Mesothelial cell of epicardium (in vitro differentiated cells): ENCODE measurements at places on chromosomes 4 and X. TPM values are rescaled to one million over a fixed set of nuclear protein-coding genes. Genes with fewer than 3 reads are reported as not detected.

GRCh38 chr4:143489106-143489505 lies 24.4 kb upstream of the SMARCA5 start:
- peaks cover 5% of the 10 kb centered on the region for H3K27me3 ChIP-seq
- no peak overlapping the region for H3K27ac ChIP-seq
- H3K36me3 ChIP-seq, result no peaks in the 10 kb centered on the region
- no peak for DNase-seq

GRCh38 chr4:40949358-40950100 lies 199.8 kb downstream of the NSUN7 start:
- H3K27me3 ChIP-seq, result no peaks in the 10 kb centered on the region
- no peaks in the 10 kb centered on the region for H3K36me3 ChIP-seq
- no peak for DNase-seq
- H3K27ac ChIP-seq, result no peak overlapping the region
- no peak overlapping the region for H3K4me3 ChIP-seq

- H3K4me1 ChIP-seq, result no peaks in the 10 kb centered on the region
- no peak overlapping the region for H3K27ac ChIP-seq
- H3K27me3 ChIP-seq, result no peaks in the 10 kb centered on the region
- DNase-seq, result no peak
These were observed 96.4 kb upstream of the HS3ST1 start for GRCh38 chr4:11525085-11525484.

DNA sequence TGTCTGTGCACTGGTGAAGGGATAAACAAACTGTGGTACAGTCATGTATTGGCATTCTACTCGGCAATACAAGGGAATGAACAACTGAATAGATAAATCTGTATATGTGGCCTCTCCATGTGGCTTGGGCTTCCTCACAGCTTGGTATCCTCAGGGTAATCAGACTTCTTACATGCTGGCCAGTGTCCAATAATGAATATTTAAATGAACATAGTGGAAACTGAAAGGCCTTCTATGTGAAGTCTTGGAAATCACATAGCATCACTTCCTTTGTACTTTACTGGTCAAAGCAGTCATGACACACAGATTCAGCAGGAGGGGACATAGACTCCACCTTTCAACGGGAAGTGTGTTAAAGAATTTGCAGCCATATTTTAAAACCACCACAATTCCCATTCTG lies 33.4 kb upstream of the GPR101 start:
- no peak overlapping the region for H3K4me3 ChIP-seq
- H3K36me3 ChIP-seq, result no peaks in the 10 kb centered on the region
- H3K4me1 ChIP-seq, result no peaks in the 10 kb centered on the region
- H3K27me3 ChIP-seq, result peaks cover 21% of the 10 kb centered on the region

AWAT2 gene
- total RNA-seq, result not detected in 3 replicates

- peaks cover 25% of the 10 kb centered on the region for H3K4me1 ChIP-seq
- H3K36me3 ChIP-seq, result no peaks in the 10 kb centered on the region
- peak overlapping the region; percentile 71 for H3K4me3 ChIP-seq
- DNase-seq, result no peak
- H3K27ac ChIP-seq, result no peak overlapping the region
- peaks cover 88% of the 10 kb centered on the region for H3K27me3 ChIP-seq
These were observed 2.0 kb upstream of the NKX3-2 start for GRCh38 chr4:13546142-13546940.

GRCh38 chr4:123667991-123668390 lies 271.4 kb downstream of the SPRY1 start:
- no peak for DNase-seq
- peaks cover 2% of the 10 kb centered on the region for H3K4me1 ChIP-seq
- H3K27ac ChIP-seq, result no peak overlapping the region
- no peaks in the 10 kb centered on the region for H3K27me3 ChIP-seq
- no peak overlapping the region for H3K4me3 ChIP-seq

- H3K4me3 ChIP-seq, result no peak overlapping the region
- H3K4me1 ChIP-seq, result no peaks in the 10 kb centered on the region
- H3K27ac ChIP-seq, result no peak overlapping the region
- peak; percentile 39 for DNase-seq
- no peaks in the 10 kb centered on the region for H3K27me3 ChIP-seq
These were observed 33.7 kb upstream of the FGF13 start for GRCh38 chrX:138745196-138745595.

DNA sequence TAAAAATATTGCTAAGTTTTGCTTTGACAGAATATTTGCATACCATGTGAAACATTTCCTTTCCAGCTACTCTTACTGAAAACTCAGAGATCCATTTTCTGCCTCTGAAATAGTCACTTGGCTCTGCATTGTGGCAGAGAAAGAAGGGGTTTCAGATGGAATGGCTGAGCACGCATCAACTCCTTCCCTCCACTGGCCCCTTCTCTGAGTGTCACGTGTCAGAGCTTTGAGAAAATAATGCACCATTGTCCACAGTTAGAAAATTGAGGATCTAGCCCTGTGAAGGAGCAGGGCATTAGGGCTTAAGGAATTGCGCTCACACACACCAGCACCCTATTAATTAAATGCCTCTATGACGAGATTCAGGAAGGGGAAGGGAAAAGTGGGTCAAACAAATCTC lies 78.8 kb upstream of the FAT4 start:
- no peaks in the 10 kb centered on the region for H3K36me3 ChIP-seq
- no peak for DNase-seq
- H3K4me1 ChIP-seq, result peaks cover 8% of the 10 kb centered on the region

DNA sequence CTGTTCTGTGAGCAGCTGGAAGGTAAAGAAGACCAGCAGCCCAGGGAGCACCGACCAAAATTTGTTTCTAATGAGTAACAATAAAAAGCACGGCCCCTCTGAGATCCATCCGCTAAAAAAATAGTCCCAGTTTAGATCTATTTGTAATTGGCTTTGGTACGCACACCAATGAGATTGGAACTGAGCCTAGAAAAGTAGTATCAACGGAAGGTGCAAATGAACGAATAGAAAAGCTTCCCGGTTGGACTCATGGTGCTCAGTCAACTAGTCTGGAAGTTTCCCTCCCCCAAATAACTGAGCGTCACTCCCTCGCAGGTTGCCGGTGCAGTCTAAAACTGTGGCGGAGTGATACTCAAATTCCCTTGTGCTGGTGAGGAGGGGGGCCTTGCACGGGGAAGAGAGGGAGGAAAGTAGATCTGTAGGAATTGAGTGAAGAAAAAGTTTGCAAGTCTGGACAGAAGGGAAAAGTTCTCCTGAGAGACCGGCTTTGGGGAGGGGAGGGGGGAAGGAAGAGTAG lies at the start of gene COL4A5:
Gene COL4A5, plus strand, starts transcription at position 413 of the 517 bp plus-strand sequence. CDS start 288 bp downstream, outside the sequence.
- DNase-seq, result peak; percentile 68
- H3K27me3 ChIP-seq, result no peaks in the 10 kb centered on the region
- peaks cover 3% of the 10 kb centered on the region for H3K36me3 ChIP-seq
- peak within 1 kb of the TSS; percentile 98 for H3K4me3 ChIP-seq

XAGE1A gene
- total RNA-seq, result not detected in 3 replicates

DNA sequence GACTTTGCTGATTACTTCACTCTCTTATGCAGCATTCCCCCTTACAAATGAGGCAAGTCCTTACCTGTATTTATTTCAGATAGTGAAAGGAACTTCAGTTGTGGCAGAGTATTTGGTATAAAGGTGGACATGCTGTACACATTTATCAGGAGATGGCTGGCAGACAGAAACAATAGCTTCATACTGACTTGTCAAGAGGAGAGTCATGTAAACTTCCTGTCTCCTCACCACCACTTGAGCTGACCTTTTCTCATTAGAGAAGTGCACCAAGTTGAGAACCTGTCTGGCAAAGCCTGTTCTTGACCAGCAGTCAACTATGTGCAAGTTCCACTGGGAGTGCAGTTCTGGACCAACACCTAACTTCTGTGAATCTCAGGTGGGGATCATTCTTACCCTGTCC lies 80.8 kb downstream of the LARP1B start:
- H3K36me3 ChIP-seq, result peaks cover 43% of the 10 kb centered on the region
- no peaks in the 10 kb centered on the region for H3K4me1 ChIP-seq
- H3K27ac ChIP-seq, result no peak overlapping the region
- no peak for DNase-seq
- H3K4me3 ChIP-seq, result no peak overlapping the region

ATP2B3 gene
- total RNA-seq, result 0.82 to 0.99 TPM (median 0.83 TPM) in 3 replicates

GIMD1 gene
- not detected in 3 replicates for total RNA-seq

IL2RG gene
- total RNA-seq, result 0.25 TPM in 1 of 3 replicates, not detected in the others

- H3K27ac ChIP-seq, result no peak overlapping the region
- no peaks in the 10 kb centered on the region for H3K36me3 ChIP-seq
These were observed 133.8 kb upstream of the ATP6AP2 start for GRCh38 chrX:40446921-40447320.

DNA sequence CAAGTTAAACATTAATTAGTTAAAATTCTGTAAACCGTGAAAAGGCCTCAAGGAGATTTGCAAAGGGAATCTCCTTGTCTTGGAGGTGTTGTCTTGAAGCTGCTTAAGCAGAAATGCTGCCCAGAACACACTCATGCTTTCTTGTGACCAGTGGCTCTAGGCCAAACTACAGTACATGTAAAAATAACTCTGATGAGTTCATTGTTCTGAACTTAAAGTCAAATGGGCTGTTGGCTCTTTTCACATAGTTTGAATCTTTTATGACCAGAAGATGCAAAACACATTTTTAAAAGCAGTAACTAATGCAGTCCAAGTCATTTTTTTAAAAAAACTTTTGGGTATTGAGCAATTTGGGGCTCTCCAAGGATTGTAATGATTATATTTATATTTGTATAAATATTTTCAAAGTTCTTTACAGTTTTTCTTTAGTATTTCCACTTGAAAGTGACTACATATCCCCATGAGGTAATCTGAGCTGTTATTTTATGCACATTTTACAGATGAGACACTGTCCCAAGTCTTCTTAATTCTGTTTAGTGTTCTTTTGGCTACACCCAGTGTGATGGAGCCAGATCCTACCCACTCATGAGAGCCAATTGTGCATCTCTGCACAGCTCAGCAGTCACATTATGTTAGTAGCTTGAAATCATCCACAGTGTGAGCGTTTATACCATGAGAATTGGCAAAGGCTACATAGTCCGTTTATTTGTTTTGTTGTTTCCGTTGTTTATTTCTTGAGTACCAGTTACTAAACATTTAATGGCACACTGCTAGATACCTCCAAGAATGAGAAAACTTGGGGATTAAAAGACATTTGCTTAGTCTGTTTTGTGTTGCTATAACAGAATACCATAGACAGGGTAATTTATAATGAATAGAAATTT lies 112.8 kb upstream of the ATXN3L start:
- no peak overlapping the region for H3K4me3 ChIP-seq
- H3K27me3 ChIP-seq, result no peaks in the 10 kb centered on the region
- H3K36me3 ChIP-seq, result no peaks in the 10 kb centered on the region
- no peak for DNase-seq
- H3K4me1 ChIP-seq, result peaks cover 8% of the 10 kb centered on the region

DNA sequence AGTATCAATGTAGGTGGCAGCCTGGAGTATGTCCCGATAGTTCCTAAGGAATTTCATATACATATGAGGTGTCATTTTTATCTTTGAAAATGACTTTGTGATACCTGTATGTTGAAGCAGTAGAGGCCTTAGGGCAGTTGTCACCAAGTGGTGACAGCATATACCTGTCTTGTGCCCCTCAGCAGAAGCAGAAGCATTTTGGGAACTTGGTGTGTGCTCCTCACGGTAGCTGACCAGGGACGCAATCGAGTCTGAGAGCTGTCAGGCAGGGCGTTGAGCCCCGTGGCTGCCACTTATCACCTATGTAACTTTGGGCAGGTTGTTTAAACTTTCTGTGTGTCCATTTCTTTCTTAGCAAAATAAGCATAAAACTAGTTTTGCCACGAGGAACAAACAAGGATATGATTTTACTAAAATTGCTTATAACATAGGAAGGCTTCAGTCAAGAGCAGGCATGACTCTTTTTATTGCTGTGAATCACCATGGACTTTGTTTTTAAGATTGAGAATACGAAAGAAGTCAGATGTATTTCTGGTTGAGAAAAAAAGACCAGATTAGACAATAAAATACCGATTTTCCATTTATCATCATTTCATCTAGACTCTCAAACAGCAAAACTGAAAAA lies 161.5 kb downstream of the CPE start:
- H3K27me3 ChIP-seq, result peaks cover 28% of the 10 kb centered on the region
- no peak overlapping the region for H3K4me3 ChIP-seq
- H3K27ac ChIP-seq, result no peak overlapping the region
- DNase-seq, result no peak
- H3K4me1 ChIP-seq, result no peaks in the 10 kb centered on the region

DNA sequence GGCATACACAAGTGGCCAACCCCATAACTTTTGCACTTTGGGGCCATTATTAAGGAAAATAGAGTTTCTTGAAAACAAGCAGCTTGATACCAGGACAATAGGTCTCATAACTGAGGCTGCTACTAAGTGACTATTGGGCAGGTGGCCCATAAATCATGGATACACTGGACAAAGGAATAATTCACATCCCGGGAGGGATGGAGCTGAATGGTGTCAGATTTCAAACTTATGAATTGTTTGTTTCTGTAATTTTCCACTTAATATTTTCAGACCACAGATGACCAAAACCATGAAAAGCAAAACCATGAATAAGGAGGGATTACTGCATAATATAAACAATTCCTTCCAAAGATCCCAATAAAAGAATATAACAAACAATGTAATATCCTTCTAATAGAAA lies 114.4 kb downstream of the WDFY3 start:
- H3K27ac ChIP-seq, result no peak overlapping the region
- no peaks in the 10 kb centered on the region for H3K27me3 ChIP-seq
- no peak for DNase-seq
- H3K4me1 ChIP-seq, result peaks cover 5% of the 10 kb centered on the region

POU4F2 gene
- not detected in 3 replicates for total RNA-seq

DNA sequence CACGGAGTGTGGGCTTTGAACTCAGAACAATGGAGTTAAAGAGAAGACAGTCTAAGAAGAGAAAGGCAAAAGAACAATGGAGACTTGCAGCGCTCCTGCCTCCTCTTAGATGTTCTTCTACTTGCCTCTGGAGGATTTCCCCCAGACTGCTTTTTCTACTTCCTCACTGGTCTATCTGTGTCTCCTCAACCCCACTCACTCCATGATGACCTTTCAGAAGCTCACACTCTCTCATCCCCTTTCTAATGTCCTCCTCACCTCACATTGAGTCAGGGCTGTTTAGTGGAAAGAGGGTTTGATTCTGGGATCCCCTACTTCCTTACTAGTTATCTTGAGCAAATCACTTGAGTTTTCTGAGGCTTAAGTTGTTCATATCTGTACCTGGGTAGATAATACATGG lies 12.2 kb upstream of the HERC6 start:
- H3K27me3 ChIP-seq, result no peaks in the 10 kb centered on the region
- H3K4me1 ChIP-seq, result no peaks in the 10 kb centered on the region
- H3K27ac ChIP-seq, result no peak overlapping the region
- peaks cover under 1% of the 10 kb centered on the region for H3K36me3 ChIP-seq
- H3K4me3 ChIP-seq, result no peak overlapping the region
- DNase-seq, result no peak

XK gene
- total RNA-seq, result 0.51 to 0.64 TPM (median 0.54 TPM) in 3 replicates
